ENCODE measurements at places on chromosomes 4 and X.

- DNase-seq: no peak
These were observed 67.5 kb upstream of the BMP3 start for GRCh38 chr4:80963051-80963450.

DNA sequence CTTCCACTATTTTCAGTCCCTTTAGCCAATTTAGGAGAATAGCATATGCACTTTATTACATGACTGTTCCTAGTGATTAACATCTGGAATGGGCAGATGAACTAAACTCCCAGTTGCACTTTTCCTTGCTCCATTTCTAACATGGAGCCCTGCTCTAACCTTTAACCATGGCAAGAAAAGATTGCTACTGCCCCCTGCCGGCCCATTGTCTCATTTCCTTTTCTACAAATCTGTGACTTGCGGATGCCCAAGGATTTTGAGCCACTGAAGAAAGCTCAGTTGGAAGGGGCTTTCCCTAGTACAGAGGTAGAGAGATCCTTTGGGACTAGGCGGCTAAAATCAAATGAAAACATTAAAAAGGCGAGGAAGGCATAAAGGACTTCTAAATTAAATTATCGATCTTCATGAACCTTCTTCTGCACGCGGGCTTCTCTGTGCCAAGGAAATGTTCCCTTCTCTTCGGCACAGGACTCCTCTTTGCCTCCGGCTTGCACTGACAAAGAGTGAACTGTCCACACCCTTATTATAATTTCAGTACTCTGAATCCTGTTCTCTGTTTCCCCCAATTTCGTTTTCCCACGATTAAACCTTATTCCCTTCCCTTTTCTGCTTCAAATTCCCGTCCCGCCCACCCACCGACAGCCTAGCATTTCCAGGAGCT is 577 bp upstream of the GLRA2 start:
- DNase-seq: peak; percentile 10

- DNase-seq: no peak
These were observed 68.2 kb upstream of the FAM241A start for GRCh38 chr4:112076919-112077608.

GRCh38 chrX:124827258-124827845 is 481.0 kb downstream of the SH2D1A start:
- no peak for DNase-seq

DNA sequence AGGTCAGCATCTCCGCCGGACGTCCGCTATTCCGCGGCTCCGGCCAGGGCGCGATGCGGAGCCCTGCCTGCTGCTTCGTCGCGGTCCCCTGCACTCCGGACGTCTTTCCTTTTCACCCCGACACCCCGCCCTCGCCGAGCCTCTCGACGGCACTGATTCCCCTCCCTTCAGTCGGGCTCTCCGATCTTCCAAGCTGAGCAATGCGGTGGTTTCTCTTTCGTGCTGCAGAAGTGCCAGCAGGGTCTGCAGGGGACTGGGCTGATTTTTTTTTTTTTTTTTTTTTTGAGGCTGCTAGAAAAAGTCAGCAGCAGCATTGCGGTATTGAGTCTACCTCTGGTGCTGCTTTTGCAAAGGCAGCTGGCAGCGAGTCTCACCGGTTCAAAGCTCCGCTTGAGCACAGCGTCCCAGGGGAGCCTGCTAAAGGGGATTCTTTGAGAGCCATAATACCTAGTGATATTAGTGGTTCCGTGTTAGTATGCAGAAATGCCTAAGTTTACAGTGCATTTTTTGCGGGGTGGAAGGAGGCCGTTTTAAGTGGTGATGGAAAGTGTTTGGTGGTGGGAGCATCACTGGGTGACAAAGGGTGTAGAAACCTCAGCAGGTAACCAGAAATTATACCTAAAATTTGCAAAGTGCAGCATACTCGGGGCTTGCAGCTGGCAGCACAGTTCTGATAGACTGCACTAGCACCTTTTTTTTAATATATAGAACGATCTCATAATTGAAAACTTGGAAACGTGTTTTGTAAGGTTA is 969 bp downstream of the STIM2 start:
- DNase-seq: no peak

- DNase-seq: no peak
These were observed 80.3 kb downstream of the SEL1L3 start for GRCh38 chr4:25782482-25782881.

GRCh38 chrX:14775416-14775815 is 97.5 kb downstream of the FANCB start:
- DNase-seq: no peak

- DNase-seq: no peak
These were observed 126.7 kb upstream of the MBNL3 start for GRCh38 chrX:132615391-132616131.

- no peak for DNase-seq
These were observed 3.7 kb downstream of the USP38 start for GRCh38 chr4:143188136-143189088.

- no peak for DNase-seq
These were observed 161.4 kb upstream of the MAD2L1 start for GRCh38 chr4:120228086-120228485.

DNA sequence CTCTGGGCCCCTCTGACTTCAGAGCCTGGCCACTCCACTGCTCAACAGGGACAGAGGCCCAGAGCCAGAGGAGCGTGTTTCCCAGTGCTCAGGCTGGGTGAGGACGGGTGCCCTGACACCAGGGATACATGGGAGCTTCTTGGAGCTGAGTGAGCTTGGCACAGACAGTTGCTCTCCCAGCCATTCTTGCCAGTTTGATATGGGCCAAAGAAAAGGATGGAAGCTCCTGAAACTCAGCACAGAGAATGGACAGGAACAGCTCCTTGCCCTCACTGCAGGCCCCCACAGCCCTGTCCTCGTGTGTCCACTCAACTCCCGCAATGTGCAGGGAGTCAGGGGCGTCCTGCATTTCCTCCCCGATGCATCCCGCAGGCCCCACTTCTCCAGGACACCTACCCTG is 38.8 kb downstream of the NSG1 start:
- DNase-seq: no peak

GRCh38 chr4:126018274-126018673 is 703.5 kb downstream of the FAT4 start:
- no peak for DNase-seq

DNA sequence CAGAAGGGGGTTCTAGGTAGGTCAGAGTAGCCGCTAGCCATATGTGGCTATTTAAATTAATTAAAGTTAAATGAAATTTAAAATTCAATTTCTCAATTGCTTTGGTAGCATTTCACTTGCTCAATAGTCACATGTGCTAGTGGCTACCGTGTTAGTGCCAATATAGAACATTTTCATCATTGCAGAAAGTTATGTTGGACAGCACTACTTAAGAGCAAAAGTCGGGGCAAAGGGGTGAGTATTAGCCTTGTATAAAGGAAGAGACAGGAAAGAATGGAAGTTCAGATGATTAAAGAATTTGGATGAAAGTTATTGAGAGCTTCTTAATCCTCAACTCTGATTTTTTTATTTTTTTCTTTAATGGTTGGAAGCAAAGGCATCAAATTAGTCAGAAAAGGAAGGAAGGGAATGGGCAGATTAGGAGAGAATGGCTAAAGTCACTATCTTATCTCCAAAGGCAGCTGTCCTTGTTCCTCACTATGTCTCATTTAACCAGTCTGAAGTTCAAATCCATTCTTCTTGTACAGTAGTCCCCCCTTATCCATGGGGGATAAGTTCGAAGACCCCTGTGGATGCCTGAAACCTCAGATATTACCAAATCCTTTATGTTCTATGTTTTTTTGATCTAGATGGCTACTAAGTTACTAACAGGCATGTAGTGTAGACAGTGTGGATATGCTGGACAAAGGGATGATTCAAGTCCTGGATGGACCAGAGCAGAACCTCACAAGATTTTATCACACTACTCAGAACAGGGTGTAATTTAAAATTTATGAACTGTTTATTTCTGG is 22.9 kb downstream of the OCIAD1 start:
- DNase-seq: no peak

- no peak for DNase-seq
These were observed 12.5 kb upstream of the CXCL13 start for GRCh38 chr4:77593101-77593500.

DNA sequence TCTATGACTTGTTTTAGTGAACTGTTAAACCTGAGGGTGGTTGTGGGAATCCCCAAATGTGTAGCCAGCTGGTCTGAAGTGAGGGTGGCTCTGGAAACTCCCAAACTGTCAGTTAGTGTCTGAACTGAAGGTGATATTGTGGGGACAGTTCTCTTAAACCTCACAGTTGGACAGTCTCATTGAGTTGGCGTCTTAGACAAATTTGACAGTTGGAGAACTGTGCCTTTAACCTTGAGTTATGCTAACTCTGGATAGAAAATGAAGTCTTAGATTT is 20.7 kb upstream of the CTSO start:
- no peak for DNase-seq

DNA sequence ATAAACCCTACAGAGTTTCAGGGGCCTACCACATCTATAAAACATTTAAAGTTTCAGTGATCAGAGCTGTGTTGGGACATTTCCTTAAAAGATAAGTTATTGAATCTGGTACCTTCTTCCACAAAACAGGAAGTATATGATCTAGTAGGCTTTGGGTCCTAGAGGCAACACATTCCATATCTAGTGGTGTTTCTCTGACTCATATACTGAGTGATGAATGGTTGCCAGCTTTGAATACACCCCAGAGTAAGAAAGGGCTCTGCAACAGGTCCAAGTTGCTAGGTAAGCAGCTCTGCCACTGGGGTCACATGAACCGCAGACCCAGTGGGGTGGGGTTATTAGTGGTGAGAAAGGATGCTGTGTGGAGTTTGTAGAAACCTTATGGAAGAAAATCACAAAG is 32.4 kb upstream of the BLTP1 start:
- DNase-seq: no peak

DNA sequence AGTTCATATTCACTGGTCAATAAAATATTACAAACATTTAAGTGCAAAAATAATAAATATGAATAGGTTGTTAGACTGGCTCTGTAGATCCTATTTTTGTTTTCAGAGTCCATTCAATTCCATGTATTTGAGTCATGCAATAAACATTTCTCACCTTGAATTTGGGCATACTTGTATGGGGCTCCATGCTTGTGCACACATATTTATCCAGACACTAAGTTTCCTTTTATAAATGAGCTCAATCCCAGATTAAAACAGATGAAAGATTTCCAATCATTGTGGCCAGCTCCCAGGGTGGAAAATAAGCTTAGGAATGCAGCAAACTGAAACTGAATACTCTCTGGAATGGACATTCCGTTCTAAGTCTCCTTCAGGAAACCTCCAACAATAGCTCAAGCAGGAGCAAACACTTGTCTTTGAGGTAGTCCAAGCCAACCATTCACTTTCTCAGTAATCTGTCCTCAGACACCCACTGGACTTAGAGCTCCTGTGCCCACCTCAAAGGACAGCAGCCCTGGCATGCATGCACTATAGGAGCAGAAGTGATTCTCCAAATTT is 16.4 kb downstream of the DMD start:
- DNase-seq: no peak

- DNase-seq: no peak
These were observed 28.7 kb downstream of the SLC4A4 start for GRCh38 chr4:71367546-71367945.

- DNase-seq: no peak
These were observed 598.1 kb upstream of the FAT1 start for GRCh38 chr4:187321711-187322110.

DNA sequence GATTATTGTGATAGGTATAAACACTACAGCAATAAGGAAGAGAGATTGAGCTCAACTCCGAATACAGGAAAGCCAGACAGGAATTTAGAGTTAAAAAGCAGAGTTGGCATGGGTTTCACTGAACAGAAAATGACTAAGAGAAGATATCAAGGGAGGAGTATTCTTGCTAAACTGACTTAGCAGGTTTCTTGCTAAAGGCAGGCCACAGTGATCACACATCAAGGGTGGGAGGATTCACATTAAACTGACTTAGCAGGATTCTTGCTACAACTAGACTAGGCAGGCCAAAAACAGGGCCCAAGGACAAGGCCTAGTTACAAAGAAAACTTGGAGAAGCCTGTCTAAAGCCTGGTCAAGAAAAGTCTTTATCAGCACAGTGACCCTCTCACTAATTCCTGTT is 195.1 kb downstream of the MAGEB5 start:
- no peak for DNase-seq

DNA sequence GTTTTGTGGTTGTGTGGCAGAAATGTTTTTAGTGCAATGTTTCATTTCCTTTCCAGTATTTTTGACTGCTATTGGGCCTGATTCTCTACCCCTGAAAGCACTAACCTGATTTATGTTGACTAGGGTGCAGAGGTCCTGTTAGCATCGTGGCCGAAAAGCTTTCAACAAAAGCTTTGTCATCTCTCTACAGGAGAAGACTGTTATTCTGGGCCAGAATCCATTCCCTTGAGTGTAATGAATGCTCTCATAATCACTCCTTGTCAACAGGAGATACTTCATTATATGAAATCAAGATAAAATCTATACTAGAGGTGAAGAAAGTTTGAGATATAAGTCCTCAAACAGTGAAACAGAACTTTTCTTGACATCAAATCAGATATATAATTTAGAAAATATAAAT is 195.5 kb downstream of the ZNF330 start:
- no peak for DNase-seq

GRCh38 chr4:182306792-182307507 is 63.7 kb downstream of the TENM3 start:
- no peak for DNase-seq

- DNase-seq: no peak
These were observed 35.4 kb downstream of the RBBP7 start for GRCh38 chrX:16834806-16835205.

- DNase-seq: no peak
These were observed 224.4 kb upstream of the GALNTL6 start for GRCh38 chr4:171588764-171589163.

Measured in NCI-H2081 treated with DMSO at 0.1 percent for 48 hours (cell line).